WTC11 (cell line): ENCODE measurements at places on chromosomes 7 and 10. TPM values are rescaled to one million over a fixed set of nuclear protein-coding genes. Genes with fewer than 3 reads are reported as not detected.

DNA sequence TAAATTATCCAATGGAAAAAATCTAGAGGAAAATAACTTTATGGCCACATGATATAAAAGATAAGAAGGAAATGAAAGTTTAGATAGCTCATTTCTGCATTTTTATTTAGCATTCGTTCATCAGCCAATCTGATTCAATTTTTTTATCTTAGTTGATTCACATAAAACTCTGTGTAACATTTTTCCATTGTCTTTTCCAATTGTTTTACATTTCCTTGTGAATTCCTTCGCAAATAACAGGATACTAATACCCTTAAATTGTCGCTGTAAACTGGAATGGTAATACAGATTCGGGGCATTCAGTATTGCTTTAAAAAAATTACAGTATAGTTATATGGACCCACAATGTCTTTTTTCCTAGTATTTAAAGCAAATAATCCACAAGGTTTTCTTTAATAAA, 136.4 kb downstream of the CUBN start:
- no peak for DNase-seq

- DNase-seq = no peak
These were observed 113.8 kb downstream of the FGFR2 start for GRCh38 chr10:121484401-121484800.

Gene GFRA1
- total RNA-seq = 4.4 to 6.1 TPM (median 5.1 TPM) in 3 replicates

Gene GIMAP5
- total RNA-seq = 0.24 to 0.46 TPM (median 0.39 TPM) in 3 replicates

DNA sequence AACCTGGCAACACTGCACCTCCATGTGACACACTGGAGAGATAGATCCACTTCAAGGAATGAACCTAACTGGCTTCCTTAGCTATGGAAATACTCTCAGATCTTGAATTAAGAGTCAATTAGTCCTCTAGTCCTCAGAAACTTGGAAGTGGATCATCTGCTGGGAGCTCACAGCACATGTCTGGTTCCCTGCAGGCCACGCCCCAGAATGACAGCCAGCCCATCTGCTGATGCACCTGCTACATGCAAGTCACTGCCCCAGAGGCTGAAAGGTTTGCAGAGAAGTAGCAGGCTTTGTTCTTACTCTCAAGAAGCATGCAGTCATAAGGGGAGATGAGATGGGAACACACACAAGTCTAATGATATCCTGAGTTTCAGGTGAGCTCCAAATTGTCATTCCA, 275.9 kb downstream of the SKAP2 start:
- no peak for DNase-seq

DNA sequence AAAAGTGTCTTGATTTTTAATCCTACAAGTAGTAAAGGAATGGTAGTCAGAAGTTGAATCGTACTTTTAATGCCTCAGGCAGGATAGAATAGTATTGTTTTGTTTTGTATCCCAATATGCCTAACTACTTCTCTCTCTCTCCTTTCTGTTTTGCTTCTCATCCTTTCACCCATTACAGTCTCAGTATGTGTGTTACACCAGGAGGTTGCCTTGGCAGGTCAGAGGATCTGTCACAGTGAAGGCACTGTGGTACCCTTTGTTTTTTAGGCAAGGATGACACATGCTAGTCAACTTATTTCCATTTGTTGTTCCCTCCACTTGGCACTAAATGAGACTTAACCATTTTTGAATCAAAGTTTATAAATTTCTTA, 94.4 kb downstream of the MAPK8 start:
- no peak for DNase-seq

DNA sequence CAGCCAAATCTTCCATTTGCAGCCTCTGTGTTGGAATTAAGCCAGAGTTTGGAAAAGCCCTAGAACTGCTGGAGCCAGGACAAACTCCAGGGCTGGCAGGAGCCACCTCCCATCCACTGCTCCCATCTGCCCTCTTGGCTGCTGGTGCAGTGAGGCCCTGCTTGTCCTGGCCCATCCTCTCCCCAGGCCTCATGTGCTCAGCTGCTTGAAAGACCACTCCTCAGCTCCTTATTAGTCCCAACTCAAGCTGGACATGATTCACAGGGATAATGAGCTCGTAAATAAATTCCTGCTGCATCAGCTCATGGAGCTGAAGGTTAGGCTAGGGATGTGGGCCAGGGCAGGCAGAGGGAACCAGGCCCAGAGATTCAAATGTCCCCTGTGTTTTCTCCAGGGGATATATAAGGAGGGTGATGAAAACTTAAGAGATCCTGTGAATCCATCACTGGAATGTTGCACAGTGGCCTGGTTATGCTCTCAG, 282.8 kb downstream of the RPS24 start:
- no peak for DNase-seq

DNA sequence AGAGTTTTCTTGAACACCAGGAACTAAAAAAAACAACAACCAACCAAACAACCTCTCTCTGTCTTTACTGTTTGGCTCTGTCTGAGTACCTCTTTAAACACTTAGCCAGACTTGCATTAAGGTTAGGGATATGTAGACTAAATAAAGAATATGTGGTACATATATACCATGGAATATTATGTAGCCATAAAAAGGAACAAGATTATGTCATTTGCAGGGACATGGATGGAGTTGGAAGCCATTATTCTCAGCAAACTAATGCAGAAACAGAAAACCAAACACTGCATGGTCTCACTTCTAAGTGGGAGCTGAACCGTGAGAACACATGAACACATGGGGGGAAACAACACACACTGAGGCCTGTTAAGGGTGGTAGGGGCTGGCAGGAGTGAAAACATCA, 116.0 kb upstream of the ANTXRL start:
- no peak for DNase-seq

Gene NEUROD6
- total RNA-seq = not detected in 3 replicates

GRCh38 chr7:44976746-44977196, 2.0 kb downstream of the MYO1G start:
- no peak for DNase-seq

Gene FANK1
- 1.8 to 3.4 TPM (median 2.8 TPM) in 3 replicates for total RNA-seq

Gene UPP1
- total RNA-seq = 34.6 to 55.6 TPM (median 37.7 TPM) in 3 replicates

DNA sequence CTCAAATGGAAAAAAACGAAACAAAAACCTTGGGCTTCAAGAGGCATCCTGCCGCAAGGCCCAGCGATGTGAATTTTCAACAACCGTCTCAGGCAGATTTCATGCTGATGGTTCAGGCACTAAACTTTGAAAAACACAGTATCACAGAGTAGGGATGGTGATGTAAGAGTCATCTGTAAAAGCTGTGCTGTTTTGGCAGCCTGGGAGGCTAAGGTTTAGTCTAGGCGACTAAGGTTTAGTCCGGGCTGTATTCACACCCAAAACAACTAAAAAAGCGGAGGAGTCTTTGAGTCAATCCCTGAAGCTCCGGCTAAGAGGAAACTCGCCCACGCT, 420 bp upstream of the MINPP1 start:
- DNase-seq = no peak

DNA sequence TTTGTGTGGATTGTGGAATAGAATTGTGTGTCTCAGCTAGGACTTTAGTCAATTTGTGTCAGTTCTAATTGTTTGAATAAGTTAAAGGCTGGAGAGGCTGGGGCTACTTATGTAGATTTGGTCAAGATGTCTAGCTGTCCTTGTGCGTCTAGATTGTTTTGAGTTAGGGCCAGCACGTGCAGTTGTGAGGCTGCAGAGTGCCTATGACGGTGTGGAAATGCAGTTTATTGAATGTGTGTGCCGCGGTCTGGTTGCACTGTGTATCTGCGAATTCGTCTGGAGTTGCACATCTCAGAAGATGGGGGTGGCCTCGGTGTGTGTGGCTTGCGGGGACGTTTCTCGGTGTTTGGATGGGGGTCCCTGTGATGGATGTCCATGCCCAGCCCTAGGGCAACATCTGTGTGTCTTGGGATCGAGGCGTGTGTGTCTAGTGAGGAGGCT, 10.2 kb downstream of the EMX2 start:
- no peak for DNase-seq

GRCh38 chr7:103121641-103122040, 27.3 kb downstream of the NAPEPLD start:
- no peak for DNase-seq
